ENCODE measurements at places on chromosomes 2 and 18.

DNA sequence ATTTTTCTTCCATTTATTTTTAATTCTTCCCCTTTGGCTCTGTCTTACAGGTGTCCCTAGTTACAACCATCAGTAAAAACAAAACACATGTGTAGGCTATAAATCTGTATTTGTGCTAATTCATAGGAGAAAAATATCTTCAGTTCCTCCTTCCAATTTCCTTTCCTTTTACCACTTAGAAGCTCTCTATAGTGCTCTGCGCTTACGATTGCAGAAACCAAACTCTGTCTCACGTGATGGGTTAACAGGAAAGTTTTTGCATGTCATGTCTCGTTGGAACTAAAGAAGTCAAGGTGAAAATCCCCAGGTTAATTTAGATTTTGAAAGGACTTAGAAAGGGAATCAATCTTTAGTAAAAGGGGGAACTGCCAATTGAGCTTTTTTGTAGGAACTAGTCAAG lies 1390.5 kb upstream of the ZEB2 start:
- DNase-seq, result no peak

GRCh38 chr2:48233005-48233404 lies 296.9 kb upstream of the STON1 start:
- no peak for DNase-seq

DNA sequence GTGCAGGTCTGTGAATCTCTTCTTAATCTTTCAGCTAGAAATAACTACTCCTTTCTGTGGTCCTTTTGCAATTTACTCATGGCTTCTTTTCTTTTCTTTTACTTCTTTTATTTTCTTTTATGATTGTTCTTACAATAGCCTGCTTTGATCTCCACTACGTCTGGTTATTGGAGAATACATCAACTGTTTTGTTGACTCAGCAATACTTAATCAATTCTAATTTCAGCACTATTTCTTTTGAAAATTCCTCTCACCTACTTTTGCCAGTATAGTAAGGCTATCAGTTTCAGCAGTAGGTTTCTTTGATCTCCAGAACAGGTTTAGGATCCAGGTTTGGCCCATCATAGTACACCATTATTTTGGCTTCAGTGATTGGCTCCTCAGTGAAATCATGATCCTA lies 111.8 kb upstream of the DPP10 start:
- no peak for DNase-seq

GRCh38 chr2:37917281-37918228 lies 7.5 kb upstream of the RMDN2 start:
- no peak for DNase-seq

DNA sequence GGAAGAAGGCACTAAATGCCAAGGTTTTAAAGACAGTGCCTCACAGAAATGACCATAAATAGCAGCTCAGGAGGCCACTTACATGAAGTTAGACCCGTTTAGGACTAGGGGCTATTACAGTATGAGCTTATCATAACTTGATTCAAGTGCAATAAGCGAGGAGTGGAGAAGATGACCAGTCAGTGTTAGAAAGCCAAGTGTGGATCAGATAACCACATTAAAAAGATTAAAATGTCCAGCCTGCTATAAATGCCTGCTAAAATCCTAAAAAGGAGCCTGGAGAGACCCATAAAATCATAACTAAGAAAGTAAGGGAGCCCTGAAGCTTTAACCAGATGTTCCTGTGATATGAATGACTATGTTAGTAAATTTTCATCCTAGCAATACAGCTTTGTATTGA lies 117.5 kb upstream of the ZNF521 start:
- no peak for DNase-seq

GRCh38 chr2:221741496-221742211 lies 169.6 kb upstream of the EPHA4 start:
- no peak for DNase-seq

DNA sequence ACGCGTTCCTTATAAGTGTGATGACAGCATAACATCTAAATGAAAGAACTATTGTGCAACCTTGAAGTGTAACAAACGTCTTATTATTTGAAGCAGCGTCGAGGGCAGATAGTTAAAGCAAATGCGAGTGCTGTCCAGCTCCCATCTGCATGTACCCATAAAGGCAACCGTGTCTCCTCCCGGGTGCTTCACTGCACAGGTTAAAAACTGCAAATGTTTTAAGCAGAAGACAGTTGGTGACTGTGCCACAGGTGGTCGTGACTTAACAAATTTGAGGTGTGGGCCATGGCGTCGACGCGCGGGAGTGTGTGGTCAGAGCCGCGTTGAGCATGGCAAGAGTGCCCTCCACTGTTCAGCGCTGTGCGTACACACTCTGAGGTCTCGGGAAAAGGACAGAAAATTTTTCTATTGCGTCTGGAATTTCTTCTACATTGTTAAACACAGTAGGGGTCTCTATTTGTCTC lies 6.4 kb downstream of the SALL3 start:
- no peak for DNase-seq

GRCh38 chr2:151315381-151315903 lies 26.0 kb upstream of the NMI start:
- no peak for DNase-seq

DNA sequence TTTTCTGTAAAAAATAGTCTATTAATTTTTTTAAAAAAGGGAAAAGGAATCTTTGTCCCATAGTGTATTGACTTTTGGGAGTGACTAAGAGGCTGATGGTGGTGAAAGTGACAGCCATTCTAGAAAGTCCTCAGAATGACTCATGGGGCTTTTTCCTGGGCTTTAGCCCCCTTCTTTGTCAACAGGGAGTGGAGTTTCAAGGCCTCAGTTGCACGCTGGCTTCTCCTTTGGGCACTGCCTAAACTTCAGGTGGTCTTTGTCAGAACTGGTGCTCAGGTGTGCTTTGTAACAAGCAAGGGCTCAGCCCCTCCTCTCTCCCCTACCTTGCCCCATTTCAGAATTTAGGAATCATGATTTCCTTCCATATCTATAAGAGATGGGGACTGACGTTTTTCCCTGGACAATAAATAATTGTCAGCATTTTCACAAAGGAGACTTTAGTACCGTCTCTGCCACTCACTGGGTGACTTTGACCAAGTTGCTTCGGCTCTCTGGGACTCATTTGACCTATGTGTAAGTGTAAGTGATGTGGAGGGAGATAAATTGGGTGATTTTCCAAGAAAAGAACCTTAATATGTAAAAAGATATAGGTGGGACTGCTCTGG lies 61.2 kb upstream of the IGFBP2 start:
- no peak for DNase-seq

GRCh38 chr2:12556762-12557161 lies 160.0 kb upstream of the TRIB2 start:
- DNase-seq, result peak; percentile 41

DNA sequence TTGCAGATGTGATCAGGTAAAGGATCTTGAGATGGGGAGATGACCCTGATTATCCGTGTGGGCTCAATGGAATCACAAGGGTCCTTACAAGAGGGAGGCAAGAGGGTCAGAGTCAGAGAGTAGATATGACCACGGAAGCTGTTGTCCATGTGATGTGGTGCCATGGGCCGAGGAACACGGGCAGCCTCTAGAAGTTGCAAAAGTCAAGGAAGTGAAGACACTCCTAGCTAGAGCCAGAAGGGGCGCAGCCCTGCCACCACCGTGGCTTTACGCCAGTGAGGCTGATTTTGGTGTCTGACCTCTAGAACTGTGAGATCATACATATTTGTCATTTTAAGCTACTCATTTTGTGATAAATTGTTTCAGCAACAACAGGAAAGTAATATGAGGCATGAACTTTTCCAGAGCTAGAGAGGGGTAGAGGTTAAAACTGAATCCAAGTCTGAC lies 114.4 kb downstream of the CAPN13 start:
- no peak for DNase-seq

DNA sequence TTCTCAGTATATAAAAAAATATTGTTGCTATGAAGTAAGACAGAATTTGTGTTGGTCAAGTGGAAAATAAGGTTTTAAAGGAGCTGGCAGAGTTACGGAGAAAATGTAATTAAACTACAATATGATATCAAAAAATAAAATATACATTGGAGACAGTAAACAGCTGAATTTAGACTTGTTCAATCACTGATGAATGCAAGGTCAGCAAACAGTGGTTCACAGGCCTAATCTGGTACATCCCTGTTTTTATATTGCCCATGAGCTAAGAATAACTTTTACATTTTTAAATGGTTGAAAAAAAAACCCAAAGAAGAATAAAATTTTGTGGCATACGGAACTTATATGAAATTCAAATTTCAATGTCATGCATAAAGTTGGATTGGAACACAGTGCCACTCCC lies 131.0 kb upstream of the TRIB2 start:
- no peak for DNase-seq

GRCh38 chr18:75173125-75173432 lies 35.9 kb downstream of the PTGR3 start:
- no peak for DNase-seq

GRCh38 chr2:155815275-155815674 lies 517.2 kb downstream of the NR4A2 start:
- no peak for DNase-seq

DNA sequence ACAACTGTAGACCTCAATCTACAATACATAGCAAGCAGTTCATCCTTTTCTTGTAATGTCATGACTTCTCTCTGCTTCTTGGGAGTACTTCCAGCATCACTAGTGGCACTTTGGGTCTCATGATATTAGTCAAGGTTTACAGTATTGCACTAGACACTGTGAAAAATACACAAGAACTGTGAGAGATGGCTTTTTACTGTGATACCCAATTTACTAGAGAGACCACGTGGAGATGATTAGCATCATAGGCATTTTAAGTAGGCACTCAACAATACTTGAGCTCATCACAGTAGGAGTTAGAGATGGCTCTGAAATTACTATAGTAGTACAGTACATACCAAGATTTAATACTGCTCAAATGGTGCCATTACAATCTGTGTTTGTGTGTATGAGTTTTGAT lies 112.8 kb upstream of the EML6 start:
- DNase-seq, result no peak

DNA sequence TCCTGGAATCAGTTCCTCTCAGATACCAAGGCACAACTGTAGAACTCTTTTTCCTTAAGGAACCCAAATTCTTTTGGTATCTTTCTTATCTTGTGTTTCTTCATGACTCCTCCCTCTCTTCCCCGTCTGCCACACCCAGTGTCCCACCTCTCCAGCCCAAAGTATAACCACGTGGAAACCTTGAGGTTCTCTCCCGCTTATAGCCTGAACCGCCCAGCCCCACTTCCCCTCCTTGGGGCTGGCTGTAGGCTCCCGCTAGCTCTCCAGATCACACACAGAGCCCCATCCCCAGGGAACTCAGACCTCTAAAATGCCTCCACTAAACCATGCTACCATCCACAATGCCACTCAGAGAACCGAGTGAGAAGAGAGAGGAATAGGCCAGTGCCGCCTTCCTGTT lies 87.5 kb downstream of the MAPRE2 start:
- no peak for DNase-seq

DNA sequence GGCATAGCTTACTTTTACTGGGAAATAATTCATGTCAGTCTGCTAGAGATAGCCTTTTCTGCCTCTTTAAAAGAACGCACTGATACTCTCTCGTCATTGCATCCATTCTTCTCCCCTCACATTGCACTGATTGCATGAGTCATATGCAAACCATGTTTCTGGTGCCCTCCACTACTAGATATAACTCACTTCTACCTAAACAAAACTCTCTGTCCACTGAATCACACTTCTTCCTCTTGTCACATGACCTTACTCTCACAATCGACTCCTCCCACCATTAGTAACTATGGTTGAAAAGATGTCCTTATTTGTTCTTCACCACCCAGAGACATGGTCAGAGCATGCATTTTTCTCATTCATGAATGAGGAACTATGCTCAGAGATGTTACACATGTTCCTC lies 158.0 kb downstream of the CSRNP3 start:
- peak; percentile 23 for DNase-seq

DNA sequence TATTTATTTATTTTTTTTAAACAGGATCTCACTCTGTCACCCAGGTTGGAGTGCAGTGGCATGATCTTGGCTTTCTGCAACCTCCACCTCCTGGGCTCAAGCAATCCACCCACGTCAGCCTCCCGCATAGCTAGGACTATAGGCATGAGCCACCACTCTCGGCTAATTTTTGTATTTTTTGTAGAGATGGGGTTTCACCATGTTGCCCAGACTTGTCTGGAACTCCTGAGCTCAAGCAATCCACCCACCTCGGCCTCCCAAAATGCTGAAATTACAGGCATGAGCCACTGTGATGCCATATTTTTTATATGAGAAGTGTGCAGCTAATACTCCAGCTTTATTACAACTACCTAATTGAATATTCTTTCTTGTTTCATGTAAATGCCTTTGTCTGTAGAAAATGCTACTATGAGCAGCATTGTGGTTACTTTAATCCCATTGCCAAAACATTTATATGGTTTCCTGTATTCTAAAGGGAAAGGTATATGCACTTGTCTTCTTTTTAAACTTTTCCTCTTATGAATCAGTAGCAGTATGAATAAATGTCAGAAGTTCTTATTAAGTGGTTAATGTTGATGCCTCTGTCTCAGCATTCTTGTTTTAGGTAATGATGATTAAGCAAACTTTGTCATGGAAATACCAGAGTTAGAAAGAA lies 9.5 kb upstream of the BCL2L11 start:
- no peak for DNase-seq

DNA sequence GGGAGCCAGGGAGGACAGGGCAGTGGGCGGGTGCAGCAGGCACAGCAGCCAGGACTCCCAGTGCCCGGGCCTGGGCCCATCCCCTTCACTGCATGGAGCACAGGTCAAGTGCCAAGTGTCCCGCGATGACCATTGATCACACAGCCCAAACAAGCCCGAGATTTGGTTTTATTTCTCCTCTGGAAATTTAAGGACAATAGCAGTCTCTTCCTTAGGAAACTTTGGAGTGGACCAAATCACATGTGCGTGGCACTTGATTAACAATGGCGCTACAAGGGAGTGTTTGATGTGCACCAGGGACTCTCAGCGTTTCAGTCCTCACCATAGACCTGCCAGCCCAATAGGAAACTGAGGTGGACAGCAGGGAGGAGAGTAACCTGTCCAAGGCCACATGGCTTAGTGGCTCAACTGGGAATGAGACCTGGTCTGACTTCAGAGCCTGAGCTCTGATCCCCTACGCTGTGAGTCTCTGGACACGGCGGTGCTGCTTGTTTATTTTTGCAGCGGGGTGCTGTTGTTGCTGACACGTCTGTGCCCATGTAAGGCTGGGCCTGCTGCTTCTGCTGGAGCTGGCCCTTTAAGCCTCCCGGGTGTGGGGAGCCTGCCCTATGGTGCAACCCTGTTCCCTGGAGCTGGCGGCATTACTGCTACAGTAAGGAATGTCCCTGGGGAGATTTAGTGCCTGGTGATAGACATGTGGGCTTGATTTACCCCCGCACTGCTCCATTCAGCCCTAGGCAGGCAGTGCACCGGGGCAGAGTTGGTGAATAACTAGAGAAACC lies 194.2 kb downstream of the INHBB start:
- DNase-seq, result peak; percentile 90

GRCh38 chr2:102439065-102439695 lies 16.2 kb downstream of the IL18RAP start:
- peak; percentile 60 for DNase-seq

- DNase-seq, result no peak
Observed at GRCh38 chr18:45863469-45863868, 38.0 kb downstream of the SIGLEC15 start.

GRCh38 chr18:23258566-23259469 lies 123.5 kb downstream of the CABLES1 start:
- DNase-seq, result no peak
